ENCODE measurements at places on chromosomes 2 and 18. TPM values are rescaled to one million over a fixed set of nuclear protein-coding genes. Genes with fewer than 3 reads are reported as not detected.

GRCh38 chr2:15195813-15196212 is 365.3 kb downstream of the NBAS start:
- H3K4me3 ChIP-seq = no peak overlapping the region
- H3K27me3 ChIP-seq = no peaks in the 10 kb centered on the region
- H3K36me3 ChIP-seq = peaks cover 13% of the 10 kb centered on the region
- no peak for DNase-seq
- H3K4me1 ChIP-seq = no peaks in the 10 kb centered on the region

- H3K36me3 ChIP-seq = no peaks in the 10 kb centered on the region
- DNase-seq = no peak
- no peak overlapping the region for H3K27ac ChIP-seq
- no peak overlapping the region for H3K4me3 ChIP-seq
- H3K4me1 ChIP-seq = no peaks in the 10 kb centered on the region
These were observed 8.7 kb upstream of the NGEF start for GRCh38 chr2:233021771-233022170.

- no peak for DNase-seq
- H3K4me1 ChIP-seq = peaks cover 35% of the 10 kb centered on the region
- no peak overlapping the region for H3K4me3 ChIP-seq
- no peaks in the 10 kb centered on the region for H3K36me3 ChIP-seq
- no peaks in the 10 kb centered on the region for H3K27me3 ChIP-seq
These were observed 14.8 kb downstream of the AFTPH start for GRCh38 chr2:64538764-64539433.

DNA sequence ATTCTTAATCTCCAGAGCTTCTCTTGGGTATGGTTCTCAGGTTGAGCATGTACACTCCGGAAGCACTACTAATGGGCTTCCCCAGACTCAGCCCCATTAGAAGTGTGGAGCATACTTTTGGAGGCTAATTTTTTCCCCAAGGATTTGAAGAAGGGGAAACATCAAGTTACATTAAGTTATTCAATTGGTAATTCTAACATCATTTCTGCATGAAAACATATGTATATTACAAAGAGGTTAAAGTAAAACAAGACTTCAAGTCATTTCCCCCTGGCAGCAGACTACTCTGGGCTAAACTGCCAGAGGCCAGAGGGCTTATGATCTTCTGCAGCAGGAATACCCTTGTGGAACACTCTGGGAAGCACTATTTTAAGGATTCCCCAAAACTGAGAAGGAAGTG is 227.7 kb upstream of the STK17B start:
- H3K36me3 ChIP-seq = no peaks in the 10 kb centered on the region
- H3K27ac ChIP-seq = no peak overlapping the region
- DNase-seq = no peak
- no peaks in the 10 kb centered on the region for H3K27me3 ChIP-seq
- H3K4me3 ChIP-seq = no peak overlapping the region

DNA sequence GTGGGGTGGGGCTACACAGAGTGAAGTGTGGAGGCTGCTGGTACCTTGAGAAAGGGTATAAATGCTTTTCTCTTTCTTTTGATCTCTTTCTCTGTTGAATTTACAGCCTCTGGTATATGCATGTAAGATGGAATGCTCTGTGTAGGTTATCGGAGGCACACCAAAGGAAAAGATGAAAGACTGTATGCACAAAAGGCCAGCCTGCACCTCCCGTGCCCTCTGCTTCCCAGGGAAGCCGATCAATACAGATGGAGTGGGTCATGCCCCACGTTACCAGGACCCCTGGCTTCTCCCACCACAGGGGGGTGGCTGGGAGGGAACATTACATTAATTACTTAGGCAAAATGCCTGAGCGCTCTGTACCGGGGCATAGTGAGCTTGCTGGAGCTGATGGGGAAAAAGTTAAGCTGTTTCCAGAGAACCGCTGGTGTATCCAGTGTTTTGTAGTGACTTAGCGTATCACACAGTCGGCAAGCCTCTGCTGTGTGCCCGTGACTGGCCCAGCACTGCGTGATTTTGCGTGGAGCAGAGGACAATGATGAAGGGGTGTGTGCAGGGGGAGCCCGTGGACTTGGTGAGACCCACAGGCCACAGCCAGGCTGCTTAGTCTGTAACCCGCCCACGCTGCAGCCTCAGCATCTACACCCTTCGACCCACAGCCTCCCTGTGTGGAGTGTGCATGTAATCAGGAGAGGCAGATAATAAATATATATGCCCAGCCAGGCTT is 8.0 kb downstream of the ALLC start:
- H3K4me3 ChIP-seq = no peak overlapping the region
- H3K4me1 ChIP-seq = no peaks in the 10 kb centered on the region
- peak overlapping the region; percentile 56 for H3K27ac ChIP-seq

The NT5DC4 gene
- not detected for total RNA-seq

The CBLN2 gene
- 6.2 TPM for total RNA-seq

- no peaks in the 10 kb centered on the region for H3K36me3 ChIP-seq
- H3K27me3 ChIP-seq = no peaks in the 10 kb centered on the region
- no peak for DNase-seq
- peaks cover 5% of the 10 kb centered on the region for H3K4me1 ChIP-seq
- no peak overlapping the region for H3K27ac ChIP-seq
These were observed 86.9 kb upstream of the MGAT5 start for GRCh38 chr2:134167015-134167414.

- peaks cover 9% of the 10 kb centered on the region for H3K4me1 ChIP-seq
- H3K27ac ChIP-seq = peak overlapping the region; percentile 97
- H3K36me3 ChIP-seq = peaks cover 7% of the 10 kb centered on the region
- H3K27me3 ChIP-seq = no peaks in the 10 kb centered on the region
These were observed 1.0 kb downstream of the DARS1 start for GRCh38 chr2:135984199-135985017.

- DNase-seq = no peak
- no peak overlapping the region for H3K4me3 ChIP-seq
- H3K4me1 ChIP-seq = peaks cover 5% of the 10 kb centered on the region
- H3K36me3 ChIP-seq = no peaks in the 10 kb centered on the region
- peaks cover 6% of the 10 kb centered on the region for H3K27me3 ChIP-seq
- no peak overlapping the region for H3K27ac ChIP-seq
These were observed 457.2 kb upstream of the MEX3C start for GRCh38 chr18:51654488-51655326.

The RNF152 gene
- total RNA-seq = 23.6 TPM

The ARHGAP28 gene
- 17.6 TPM for total RNA-seq

GRCh38 chr2:231707625-231707926 is 749 bp upstream of the PTMA start:
- peaks cover 15% of the 10 kb centered on the region for H3K36me3 ChIP-seq
- peaks cover 12% of the 10 kb centered on the region for H3K4me1 ChIP-seq
- DNase-seq = peak; percentile 78
- H3K27me3 ChIP-seq = peaks cover 8% of the 10 kb centered on the region
- peak overlapping the region; percentile 100 for H3K27ac ChIP-seq

The TXNDC2 gene
- not detected for total RNA-seq

- H3K4me3 ChIP-seq = peak within 1 kb of the TSS; percentile 55
- no peak within 1 kb of the TSS for H3K27ac ChIP-seq
- H3K27me3 ChIP-seq = peaks cover 90% of the 10 kb centered on the region
- no peaks in the 10 kb centered on the region for H3K4me1 ChIP-seq
- DNase-seq = no peak
- peaks cover 3% of the 10 kb centered on the region for H3K36me3 ChIP-seq
These were observed at the start of gene TLX2 for GRCh38 chr2:74514368-74515270. TLX2 (plus strand) TSS chr2:74514450; CDS start chr2:74514807, 357 bp downstream.

The C2orf81 gene
- total RNA-seq = 10.4 TPM

The TRABD2A gene
- 3.3 TPM for total RNA-seq

- H3K27ac ChIP-seq = no peak overlapping the region
- no peaks in the 10 kb centered on the region for H3K4me1 ChIP-seq
- H3K27me3 ChIP-seq = no peaks in the 10 kb centered on the region
- DNase-seq = no peak
- no peak overlapping the region for H3K4me3 ChIP-seq
These were observed 655.1 kb downstream of the DSC3 start for GRCh38 chr18:30387401-30387800.

DNA sequence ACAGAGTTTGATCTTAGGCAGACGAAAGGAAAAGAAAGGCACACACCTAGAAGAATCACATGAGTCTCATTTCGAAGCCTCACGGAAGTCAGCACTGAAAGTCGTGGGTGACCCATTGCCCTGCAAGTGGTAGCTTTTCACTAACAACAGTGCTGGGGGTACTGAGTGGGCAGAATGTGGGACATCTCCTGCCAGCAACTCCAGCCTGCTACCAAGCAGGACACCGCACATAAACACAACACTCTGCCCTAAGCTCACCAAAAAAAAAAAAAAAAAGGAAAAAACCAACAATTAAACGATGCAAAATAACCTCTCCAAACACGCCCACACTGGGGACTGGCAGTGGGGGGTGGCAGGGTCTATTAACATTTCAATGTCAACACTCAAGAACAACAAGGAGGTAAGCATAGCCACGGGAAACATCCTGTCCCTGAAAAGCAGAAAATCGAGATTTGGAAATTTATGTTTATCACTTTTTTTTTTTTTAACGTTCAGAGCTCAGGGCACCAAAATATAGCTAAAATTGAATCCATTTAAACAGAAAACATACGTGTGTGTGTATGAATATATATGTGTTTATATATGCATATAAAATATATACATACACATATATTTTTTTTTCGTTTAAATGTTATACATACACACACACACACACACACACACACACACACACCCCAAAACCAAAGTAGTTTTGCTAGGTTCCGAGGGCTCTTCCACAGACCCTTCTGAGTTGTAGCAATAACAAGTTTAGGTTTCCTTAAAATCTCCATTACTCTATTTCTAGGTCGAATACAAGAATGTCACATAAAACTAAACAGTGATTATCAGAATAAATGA is 2.2 kb downstream of the INO80D start:
- H3K27me3 ChIP-seq = no peaks in the 10 kb centered on the region
- peak overlapping the region; percentile 95 for H3K27ac ChIP-seq
- H3K4me1 ChIP-seq = peaks cover 35% of the 10 kb centered on the region
- no peak for DNase-seq
- peaks cover 12% of the 10 kb centered on the region for H3K36me3 ChIP-seq
- H3K4me3 ChIP-seq = peak overlapping the region; percentile 99

DNA sequence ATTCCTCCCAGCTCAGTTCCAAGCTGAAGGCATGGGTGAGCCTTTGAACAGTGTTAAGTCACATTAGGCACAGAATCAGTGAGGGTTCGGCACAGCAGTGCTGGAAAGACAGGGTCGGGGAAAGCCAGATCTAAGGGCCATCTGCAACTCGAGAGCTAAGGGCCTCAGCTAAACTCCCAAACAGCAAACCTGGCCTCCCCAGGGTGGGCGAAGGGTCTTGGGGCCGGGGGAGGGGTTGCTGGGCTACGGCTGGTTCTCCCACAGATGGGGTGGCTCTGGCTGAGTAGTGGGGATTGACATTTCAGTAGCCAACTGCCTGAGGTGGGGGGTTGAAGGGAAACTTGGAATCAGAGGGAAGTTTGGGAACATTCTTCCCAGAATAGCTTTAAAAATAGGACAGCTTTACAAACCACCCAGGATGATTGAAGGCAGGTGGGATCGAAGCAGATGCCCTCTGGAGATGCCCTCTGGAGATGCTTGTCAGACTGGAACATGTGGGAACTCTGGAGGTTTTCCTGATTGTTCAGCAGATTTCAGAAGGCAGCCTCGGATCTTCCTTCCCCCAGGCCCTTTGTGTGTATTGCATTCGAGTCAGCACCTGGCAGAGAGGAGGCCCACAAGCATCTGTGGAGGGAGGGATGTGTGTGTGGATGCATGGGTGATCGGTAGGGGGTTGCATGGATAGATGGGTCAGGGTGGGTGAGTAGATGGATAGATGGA is 156.4 kb downstream of the SMAD7 start:
- no peaks in the 10 kb centered on the region for H3K27me3 ChIP-seq
- no peak for DNase-seq
- H3K36me3 ChIP-seq = peaks cover 22% of the 10 kb centered on the region
- no peak overlapping the region for H3K27ac ChIP-seq
- no peak overlapping the region for H3K4me3 ChIP-seq

The CPS1 gene
- total RNA-seq = 33.2 TPM

DNA sequence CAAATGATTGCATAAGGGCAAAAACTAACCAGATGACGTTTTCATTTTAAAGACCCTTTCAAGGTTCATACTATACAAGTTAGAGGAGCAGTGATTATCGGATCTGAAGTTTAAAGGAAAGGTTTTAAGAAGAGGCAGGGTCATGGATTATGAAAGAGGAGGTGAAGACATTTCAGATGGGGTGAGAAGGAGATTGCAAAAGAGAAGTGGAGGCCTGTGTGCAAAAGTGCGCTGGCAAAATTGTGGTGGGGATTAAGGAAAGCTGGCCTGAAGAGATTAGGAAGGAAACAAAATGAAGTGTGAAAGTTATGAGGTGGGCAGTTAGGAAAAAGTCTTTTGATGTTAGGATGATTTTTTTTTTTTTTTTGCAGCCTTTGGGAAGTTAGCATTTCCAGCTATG is 935.7 kb upstream of the FAM98A start:
- no peaks in the 10 kb centered on the region for H3K4me1 ChIP-seq
- H3K27ac ChIP-seq = no peak overlapping the region
- H3K4me3 ChIP-seq = no peak overlapping the region
- DNase-seq = no peak
- H3K27me3 ChIP-seq = no peaks in the 10 kb centered on the region

The MRPS9 gene
- total RNA-seq = 29.1 TPM

- peaks cover 24% of the 10 kb centered on the region for H3K36me3 ChIP-seq
- H3K4me1 ChIP-seq = no peaks in the 10 kb centered on the region
- no peak overlapping the region for H3K27ac ChIP-seq
- no peak for DNase-seq
- H3K4me3 ChIP-seq = no peak overlapping the region
These were observed 89.9 kb downstream of the TRIP12 start for GRCh38 chr2:229831805-229832509.

GRCh38 chr2:187748958-187749357 is 194.7 kb upstream of the TFPI start:
- H3K4me3 ChIP-seq = no peak overlapping the region
- DNase-seq = no peak
- no peaks in the 10 kb centered on the region for H3K27me3 ChIP-seq
- no peaks in the 10 kb centered on the region for H3K36me3 ChIP-seq

The ASAP2 gene
- total RNA-seq = 49.6 TPM

The CTAGE1 gene
- total RNA-seq = not detected

DNA sequence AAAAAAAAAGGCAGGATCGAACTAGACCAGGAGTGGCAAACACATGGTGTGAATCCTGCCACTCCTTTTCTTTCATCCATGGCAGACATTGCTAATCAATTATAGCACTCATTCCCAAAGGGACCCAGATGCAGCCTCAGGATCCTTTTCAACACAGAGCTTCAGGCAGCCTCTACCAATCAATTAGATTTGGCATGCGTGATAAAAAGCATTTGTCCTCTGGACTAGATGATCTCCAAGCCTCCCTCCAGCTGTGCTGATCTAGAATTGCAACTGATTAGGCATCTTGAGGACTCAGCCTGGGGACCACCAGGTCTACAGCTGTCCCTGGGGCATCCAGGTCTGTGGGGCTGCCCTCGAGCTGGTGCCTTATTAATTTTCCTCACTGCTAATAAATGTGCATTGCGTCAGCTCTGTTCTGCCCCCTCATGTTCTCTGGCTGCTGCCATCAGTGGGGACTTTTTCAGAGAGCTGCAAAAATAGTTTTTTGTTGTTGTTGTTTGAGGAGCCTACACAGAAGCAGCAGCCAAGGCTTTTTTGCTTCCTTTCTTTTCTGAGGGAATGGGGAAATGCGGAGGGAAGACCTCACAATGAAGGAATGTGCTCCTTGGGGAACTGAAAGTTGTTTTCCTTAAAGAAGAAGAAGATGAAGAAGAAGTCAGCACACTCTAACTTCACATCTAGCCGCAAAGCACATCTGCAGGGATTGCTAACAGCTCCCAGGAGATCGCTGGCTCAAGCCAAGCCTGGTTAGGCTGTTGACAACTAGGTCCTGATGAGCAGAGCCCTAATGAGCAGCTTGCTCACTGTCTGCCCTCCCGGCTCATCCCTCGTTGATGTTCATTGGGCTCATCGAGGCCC is 8.8 kb upstream of the ATOH8 start:
- peaks cover 45% of the 10 kb centered on the region for H3K27me3 ChIP-seq
- peaks cover 44% of the 10 kb centered on the region for H3K4me1 ChIP-seq
- peak overlapping the region; percentile 23 for H3K4me3 ChIP-seq
- no peak for DNase-seq
- H3K27ac ChIP-seq = peak overlapping the region; percentile 55
